ENCODE measurements at places on chromosomes 5 and 9.

DNA sequence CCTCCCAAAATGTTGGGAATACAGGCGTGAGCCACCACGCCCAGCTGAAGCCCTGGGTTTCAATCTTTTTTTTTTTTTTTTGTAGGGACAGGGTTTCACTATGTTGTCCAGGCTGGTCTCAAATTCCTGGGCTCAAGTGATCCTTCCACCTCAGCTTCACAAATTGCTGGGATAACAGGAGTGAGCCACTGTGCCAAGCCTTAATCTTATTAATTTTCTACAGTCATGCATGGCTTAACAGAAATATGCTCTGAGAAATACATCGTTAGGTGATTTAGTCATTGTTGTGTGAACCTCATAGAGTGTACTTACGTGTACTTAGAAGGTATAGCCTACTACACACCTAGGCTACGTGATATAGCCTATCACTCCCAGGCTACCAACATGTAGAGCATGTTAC lies 31.0 kb downstream of the GLDC start:
- no peaks in the 10 kb centered on the region for H3K36me3 ChIP-seq
- no peaks in the 10 kb centered on the region for H3K4me1 ChIP-seq
- H3K27me3 ChIP-seq, result no peaks in the 10 kb centered on the region
- no peak for DNase-seq
- no peak overlapping the region for H3K4me3 ChIP-seq
- H3K27ac ChIP-seq, result no peak overlapping the region

DNA sequence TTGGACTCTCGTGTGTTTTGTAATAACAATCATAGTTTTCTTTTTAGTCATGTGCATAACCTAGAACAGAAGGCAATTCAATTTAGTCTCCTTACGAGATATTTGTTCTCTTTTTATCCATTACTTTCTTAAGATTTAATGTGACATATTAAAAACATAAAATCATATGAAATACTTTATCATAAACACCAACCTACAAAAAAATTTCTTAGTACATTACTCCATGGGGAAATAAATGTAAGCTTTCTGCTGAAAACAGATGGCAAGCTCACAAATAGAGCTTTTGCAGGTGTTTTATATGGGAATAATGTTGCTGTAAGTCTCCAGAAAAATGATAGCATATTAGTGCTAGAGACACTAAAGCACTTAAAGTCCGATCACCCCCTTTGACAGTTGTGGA lies 1035.2 kb upstream of the ARRDC3 start:
- no peak overlapping the region for H3K4me3 ChIP-seq
- no peak for DNase-seq
- no peaks in the 10 kb centered on the region for H3K4me1 ChIP-seq
- H3K27ac ChIP-seq, result no peak overlapping the region
- H3K36me3 ChIP-seq, result no peaks in the 10 kb centered on the region

- no peak overlapping the region for H3K4me3 ChIP-seq
- no peak for DNase-seq
- no peaks in the 10 kb centered on the region for H3K27me3 ChIP-seq
- H3K27ac ChIP-seq, result no peak overlapping the region
- peaks cover 20% of the 10 kb centered on the region for H3K36me3 ChIP-seq
- H3K4me1 ChIP-seq, result peaks cover 2% of the 10 kb centered on the region
Observed at GRCh38 chr5:80206282-80206681, 49.6 kb downstream of the SERINC5 start.

- no peaks in the 10 kb centered on the region for H3K27me3 ChIP-seq
- no peaks in the 10 kb centered on the region for H3K36me3 ChIP-seq
- no peak overlapping the region for H3K27ac ChIP-seq
- peaks cover 17% of the 10 kb centered on the region for H3K4me1 ChIP-seq
- peak overlapping the region; percentile 56 for H3K4me3 ChIP-seq
- no peak for DNase-seq
Observed at GRCh38 chr9:132141344-132141947, 20.4 kb upstream of the NTNG2 start.

- peaks cover 3% of the 10 kb centered on the region for H3K4me1 ChIP-seq
- no peak overlapping the region for H3K27ac ChIP-seq
- no peaks in the 10 kb centered on the region for H3K36me3 ChIP-seq
- H3K4me3 ChIP-seq, result no peak overlapping the region
Observed at GRCh38 chr9:93012963-93013855, 45.3 kb upstream of the SUSD3 start.

GRCh38 chr5:55278778-55279177 lies 28.7 kb downstream of the DHX29 start:
- no peaks in the 10 kb centered on the region for H3K4me1 ChIP-seq
- H3K4me3 ChIP-seq, result no peak overlapping the region
- no peaks in the 10 kb centered on the region for H3K27me3 ChIP-seq
- DNase-seq, result no peak
- H3K27ac ChIP-seq, result no peak overlapping the region

- DNase-seq, result no peak
- peaks cover 1% of the 10 kb centered on the region for H3K4me1 ChIP-seq
- H3K27me3 ChIP-seq, result no peaks in the 10 kb centered on the region
- H3K36me3 ChIP-seq, result no peaks in the 10 kb centered on the region
Observed at GRCh38 chr5:134437847-134438581, 26.3 kb upstream of the CDKN2AIPNL start.

DNA sequence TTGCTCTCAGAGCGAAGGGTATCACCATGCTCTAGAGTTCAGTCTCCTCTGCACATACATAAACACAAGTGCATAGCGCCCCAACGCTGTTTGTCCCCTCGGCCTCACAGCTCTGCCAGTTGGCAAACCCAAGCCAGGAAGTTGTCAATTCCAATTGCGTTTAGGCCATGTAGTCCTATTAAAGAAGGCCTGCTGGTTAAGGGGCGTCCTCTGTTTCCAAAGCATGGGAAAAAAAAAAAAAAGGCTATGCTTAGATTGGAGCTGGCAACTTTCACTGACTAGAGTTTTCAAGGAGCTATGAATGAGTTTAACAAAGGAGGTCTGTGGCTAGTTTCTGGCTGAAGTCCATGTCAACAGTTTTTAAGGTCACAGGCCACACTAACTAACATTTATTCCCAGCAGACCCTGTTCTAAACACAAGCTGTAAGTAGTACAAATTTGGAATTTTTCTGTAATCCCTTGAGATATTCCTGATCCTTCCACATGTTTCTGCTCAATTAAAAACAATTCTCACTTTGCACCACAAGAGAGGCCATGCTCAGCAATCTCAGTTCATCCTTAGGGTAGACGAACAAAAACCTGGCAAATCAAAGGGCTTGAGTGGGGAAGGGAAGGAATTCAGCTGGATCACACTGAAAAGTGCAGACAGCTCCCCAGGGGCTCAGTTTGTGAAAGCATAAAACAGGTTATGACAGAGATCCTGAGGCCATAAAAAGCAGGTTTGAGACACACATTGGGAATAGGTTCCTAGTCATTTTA lies 187.7 kb downstream of the DENND1A start:
- no peak overlapping the region for H3K4me3 ChIP-seq
- no peak overlapping the region for H3K27ac ChIP-seq
- H3K36me3 ChIP-seq, result no peaks in the 10 kb centered on the region
- peaks cover 2% of the 10 kb centered on the region for H3K4me1 ChIP-seq
- no peak for DNase-seq

DNA sequence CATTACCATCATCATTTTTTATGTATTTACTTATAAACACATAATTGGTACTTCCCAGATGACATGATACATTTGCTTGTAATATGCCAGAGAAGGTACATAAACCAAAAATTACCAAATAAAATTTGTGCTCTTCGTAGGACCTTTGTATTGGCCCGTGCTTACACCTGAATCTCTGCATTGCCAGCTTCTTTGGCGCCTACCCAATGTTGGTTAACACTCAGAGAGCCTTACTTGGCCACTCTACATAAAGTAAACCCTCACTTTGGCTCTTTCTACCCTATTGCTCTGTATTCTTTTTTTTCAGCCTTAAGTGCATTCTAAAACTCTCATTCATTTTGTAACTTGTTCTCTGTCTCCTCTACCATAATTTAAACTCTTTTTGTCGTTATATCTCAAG lies 148.1 kb upstream of the ZNF608 start:
- no peaks in the 10 kb centered on the region for H3K27me3 ChIP-seq
- H3K36me3 ChIP-seq, result no peaks in the 10 kb centered on the region
- no peak overlapping the region for H3K27ac ChIP-seq

DNA sequence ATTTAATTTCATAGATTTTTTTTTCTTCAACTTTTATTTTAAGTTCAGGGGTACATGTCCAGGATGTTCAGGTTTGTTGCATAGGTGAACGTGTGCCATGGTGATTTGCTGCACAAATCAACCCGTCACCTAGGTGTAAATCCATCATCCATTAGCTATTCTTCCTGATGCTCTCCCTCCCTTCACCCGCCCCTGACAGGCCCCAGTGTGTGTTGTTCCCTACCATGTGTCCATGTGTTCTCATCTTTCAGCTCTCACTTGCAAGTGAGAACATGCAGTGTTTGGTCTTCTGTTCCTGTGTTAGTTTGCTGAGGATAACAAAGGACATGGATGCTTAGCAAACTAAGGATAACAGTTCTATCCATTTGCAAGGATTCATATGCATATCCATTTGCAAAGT lies 209.1 kb upstream of the ADCY2 start:
- H3K4me3 ChIP-seq, result no peak overlapping the region
- no peaks in the 10 kb centered on the region for H3K36me3 ChIP-seq
- H3K4me1 ChIP-seq, result no peaks in the 10 kb centered on the region
- H3K27ac ChIP-seq, result no peak overlapping the region

DNA sequence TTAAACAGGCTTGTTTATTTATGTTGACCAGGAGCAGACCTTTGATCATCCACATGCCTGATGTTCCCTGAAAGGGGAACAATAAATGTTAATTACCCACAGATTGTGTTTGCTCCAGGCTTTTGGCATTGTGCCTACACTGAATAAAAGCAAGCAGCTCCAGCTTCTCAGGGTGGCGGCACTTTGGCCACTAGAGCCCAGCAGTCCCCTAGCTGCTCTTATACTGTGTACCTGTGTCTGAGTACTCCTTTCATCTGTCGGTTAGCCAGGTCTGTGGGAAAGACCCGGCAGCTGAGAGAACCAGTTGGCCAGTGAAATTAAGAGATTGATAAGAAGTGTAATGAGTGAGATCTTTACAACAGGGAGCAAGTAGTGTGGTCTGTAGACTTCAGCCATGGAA lies 254.8 kb upstream of the FTMT start:
- H3K36me3 ChIP-seq, result no peaks in the 10 kb centered on the region
- H3K4me3 ChIP-seq, result no peak overlapping the region
- H3K27ac ChIP-seq, result no peak overlapping the region
- H3K27me3 ChIP-seq, result no peaks in the 10 kb centered on the region
- H3K4me1 ChIP-seq, result no peaks in the 10 kb centered on the region
- DNase-seq, result no peak

DNA sequence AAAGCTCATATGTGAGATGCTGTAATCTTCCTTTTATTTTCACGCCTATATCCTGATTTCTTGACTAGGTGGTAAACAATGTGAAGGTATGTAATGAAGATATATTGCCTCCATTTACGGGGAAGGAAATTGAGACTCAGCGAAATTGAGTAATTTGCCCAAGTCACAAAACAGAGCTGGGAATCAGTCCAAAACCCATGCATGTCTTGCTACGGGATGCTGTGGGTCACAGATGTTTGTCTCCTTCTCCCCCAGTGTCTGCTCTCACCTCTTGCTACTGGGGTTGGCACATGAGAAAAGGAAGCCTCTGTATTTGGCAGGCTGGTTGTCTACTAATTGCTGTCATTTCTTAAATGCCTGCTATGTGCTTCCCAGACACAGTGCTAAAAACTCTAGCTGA lies 53.7 kb upstream of the TEX48 start:
- H3K4me3 ChIP-seq, result no peak overlapping the region
- H3K27ac ChIP-seq, result no peak overlapping the region
- no peaks in the 10 kb centered on the region for H3K27me3 ChIP-seq
- no peaks in the 10 kb centered on the region for H3K4me1 ChIP-seq

DNA sequence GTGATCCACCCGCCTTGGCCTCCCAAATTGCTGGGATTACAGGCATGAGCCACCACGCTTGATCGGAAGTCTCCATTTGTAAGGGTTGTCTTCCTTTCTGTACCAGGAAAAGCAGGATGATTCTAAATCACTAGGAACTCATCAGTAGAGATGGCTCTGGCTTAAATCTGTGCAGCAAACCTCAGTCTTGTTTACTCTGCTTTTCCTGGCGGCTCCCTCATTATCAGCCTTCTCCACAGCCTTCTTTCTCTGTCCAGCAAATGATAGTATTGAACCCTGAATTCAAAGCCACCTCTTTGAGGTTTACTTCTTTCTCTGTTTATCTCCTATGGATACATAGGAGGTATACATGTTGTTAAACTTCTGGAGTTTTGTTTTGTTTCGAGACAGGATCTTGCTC lies 43.0 kb upstream of the GNE start:
- H3K4me3 ChIP-seq, result no peak overlapping the region
- H3K27ac ChIP-seq, result no peak overlapping the region
- H3K36me3 ChIP-seq, result no peaks in the 10 kb centered on the region
- H3K4me1 ChIP-seq, result no peaks in the 10 kb centered on the region

DNA sequence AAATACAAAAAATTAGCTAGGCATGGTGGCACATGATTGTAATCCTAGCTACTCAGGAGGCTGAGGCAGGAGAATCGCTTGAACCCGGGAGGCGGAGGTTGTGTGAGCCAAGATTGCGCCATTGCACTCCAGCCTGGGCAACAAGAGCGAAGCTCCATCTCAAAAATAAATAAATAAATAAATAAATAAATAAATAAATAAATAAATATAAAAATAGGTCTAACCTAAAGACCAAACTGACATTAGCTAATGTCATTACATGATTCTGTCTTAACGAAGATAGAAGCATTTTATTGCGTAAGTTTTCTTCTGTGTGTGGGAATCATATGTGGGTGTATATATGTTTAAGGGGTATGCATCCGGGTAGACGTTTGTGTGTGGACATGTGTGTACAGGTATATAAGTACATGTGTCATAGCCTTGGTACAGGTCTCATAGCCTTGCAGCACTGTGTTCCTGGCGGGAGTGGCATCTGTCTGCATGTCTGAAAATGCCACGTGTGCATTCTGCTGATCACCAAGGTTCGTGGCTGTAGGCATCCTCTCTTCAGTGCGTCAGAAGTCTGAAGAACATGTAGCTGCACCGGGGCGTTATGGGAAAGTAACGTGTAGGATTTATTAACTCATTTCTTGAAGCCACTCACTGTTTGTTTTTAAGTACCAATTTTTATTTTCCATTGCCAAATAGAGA lies 298.1 kb downstream of the NR3C1 start:
- no peak overlapping the region for H3K4me3 ChIP-seq
- H3K36me3 ChIP-seq, result no peaks in the 10 kb centered on the region
- H3K27me3 ChIP-seq, result no peaks in the 10 kb centered on the region
- H3K4me1 ChIP-seq, result peaks cover 3% of the 10 kb centered on the region
- no peak overlapping the region for H3K27ac ChIP-seq

- DNase-seq, result no peak
- H3K27ac ChIP-seq, result no peak overlapping the region
- H3K4me1 ChIP-seq, result no peaks in the 10 kb centered on the region
- H3K4me3 ChIP-seq, result no peak overlapping the region
Observed at GRCh38 chr9:11328326-11328725, 715.5 kb upstream of the PTPRD start.

- no peak for DNase-seq
- no peak overlapping the region for H3K27ac ChIP-seq
- no peaks in the 10 kb centered on the region for H3K36me3 ChIP-seq
Observed at GRCh38 chr9:89462199-89462598, 35.7 kb downstream of the SEMA4D start.

DNA sequence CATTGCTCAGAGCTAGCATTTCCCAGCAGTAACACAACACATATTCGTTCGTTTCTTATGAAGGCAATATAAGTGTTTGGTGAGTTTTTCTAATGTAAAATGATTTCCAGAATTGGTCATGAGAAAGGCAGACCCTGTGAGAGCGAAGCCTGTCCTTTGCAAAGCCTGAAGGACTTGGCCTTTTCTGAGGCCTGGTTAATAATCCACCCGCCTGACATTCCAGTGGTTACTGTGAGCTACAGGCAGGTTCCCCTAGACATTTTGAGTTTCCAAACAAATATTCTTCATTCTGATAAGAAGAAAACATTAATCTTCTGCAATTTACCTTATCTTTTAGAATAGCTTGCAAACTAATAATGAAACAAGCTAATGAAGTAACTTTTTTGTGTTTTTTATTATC lies 38.0 kb downstream of the ADAMTS16 start:
- DNase-seq, result no peak
- peaks cover 25% of the 10 kb centered on the region for H3K4me1 ChIP-seq
- H3K4me3 ChIP-seq, result no peak overlapping the region

Data from H1 (cell line).